Activated CD4-positive, alpha-beta memory T cell treated with anti-CD3 and anti-CD28 coated beads for 36 hours (primary cell): ENCODE measurements at places on chromosomes 1 and 21.

GRCh38 chr1:89433421-89433820 lies 69.6 kb downstream of the GBP6 start:
- DNase-seq, result no peak

- DNase-seq, result no peak
Measured at GRCh38 chr1:192700834-192701271, 64.9 kb downstream of the RGS13 start.

DNA sequence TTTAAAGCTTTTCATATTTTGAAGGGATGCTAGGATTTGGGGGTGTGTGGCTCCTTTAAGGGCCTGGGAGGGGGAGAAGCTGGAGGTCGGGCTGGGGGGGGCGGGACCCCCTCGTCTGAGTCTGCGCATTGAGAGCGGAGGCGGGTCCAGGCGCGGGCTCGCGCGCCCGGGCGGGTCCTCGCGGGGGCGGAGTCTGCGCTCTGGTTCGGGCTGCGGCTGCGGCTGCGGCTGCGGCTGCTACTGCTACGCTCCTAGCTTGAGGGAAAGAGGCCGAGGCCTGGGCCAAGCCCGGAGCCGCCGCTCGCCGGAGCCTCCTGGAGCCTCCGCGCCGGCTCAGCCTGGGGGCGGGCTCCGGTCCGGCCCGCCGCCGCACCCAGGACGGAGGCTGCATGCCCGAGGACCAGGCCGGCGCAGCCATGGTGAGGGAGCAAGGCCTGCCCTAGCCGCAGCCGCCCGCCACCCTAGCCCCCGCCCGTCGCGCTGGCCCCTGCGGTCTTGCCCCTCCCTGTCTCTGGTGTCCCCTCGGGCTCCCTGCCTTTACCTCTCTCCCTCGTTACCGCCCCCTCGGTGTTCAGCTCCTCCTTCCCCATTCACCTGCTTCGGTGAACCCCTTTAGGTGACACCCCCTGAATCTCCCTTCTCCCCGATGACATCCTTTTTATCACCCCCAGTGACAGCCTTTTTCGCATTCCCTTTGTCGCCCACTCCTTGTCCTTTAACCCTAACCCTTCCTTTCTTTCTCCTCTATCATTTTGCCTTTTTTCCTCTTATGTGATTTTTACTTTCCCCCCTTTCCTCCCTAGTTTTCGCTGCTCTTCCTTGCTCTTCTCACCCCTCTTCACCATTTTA lies at the start of gene ZYG11B:
Gene ZYG11B (plus strand): TSS at position 189 of the 849 bp plus-strand sequence. CDS start 201 bp downstream, at position 390.
- DNase-seq, result peak; percentile 94

GRCh38 chr1:24417681-24418080 lies 2.1 kb downstream of the NIPAL3 start:
- no peak for DNase-seq

GRCh38 chr1:156468693-156469345 lies 31.8 kb downstream of the MEF2D start:
- DNase-seq, result no peak

GRCh38 chr21:43312751-43313169 lies 114.2 kb downstream of the SIK1 start:
- no peak for DNase-seq

DNA sequence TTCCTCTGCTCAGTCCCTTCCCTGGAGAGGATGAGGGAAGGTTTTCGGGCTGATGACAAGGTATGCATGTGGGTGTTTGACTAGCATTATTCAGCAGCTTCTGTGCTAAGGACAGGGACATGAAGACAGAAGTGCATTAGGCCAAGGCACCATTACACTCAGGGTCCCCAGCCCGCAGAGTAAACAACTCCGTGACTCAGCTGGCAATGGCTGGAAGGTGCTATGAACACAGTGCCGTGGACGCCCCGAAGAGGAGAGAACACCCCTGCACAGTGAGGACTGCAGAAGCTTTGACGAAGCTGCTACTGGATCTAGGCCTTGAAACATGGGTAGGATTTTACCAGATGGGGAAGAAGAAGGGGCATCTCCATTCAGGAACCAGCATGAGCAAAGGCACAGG lies 13.7 kb upstream of the EPS8L3 start:
- DNase-seq, result no peak

- no peak for DNase-seq
Measured at GRCh38 chr1:184524248-184524647, 137.4 kb downstream of the C1orf21 start.

DNA sequence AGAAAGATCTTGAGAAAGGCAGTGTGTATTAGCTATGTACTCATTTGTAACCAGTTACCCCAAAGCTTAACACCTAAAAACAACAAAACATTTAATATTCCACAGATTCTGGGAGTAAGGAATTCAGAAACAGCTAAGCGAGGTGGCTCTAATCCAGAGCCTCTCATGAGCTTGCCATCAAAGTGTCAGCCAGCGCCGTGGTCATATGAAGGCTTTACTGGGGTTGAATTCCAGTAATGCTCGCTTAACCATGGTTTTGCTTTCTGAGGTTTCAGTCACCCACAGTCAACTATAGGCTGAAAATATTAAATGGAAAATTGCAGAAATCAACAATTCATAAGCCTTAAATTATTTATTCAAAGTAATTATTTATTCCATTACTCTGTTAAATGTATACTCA lies 101.8 kb downstream of the CLIC6 start:
- no peak for DNase-seq

DNA sequence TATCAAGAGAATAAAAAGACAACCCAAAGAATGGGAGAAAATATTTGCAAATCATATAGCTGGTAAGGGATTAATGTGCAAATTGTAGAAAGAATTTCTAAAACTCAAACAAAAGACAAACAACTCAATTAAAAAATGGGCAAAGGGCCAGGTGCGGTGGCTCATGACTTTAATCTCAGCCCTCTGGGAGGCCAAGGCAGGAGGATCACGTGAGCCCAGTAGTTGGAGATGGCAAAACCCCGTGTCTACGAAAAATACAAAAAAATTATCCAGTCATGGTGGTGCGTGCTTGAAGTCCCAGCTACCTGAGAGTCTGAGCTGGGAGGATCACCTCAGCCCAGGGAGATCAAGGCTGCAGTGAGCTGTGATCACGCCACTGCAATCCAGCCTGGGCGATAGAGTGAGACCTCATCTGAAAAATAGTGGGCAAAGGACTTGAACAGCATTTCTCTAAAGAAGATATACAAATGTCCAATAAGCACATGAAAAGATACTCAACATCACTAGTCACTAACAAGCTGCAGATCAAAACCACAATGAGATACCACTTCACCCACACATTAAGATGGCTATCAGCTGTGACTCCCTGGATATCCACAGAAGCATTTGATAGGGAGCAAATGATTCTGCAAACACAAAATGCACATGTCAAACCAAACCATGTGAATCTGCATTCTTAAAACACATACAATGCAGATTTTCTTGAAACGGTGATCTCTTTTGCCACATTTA lies 20.9 kb downstream of the SLC30A1 start:
- no peak for DNase-seq

DNA sequence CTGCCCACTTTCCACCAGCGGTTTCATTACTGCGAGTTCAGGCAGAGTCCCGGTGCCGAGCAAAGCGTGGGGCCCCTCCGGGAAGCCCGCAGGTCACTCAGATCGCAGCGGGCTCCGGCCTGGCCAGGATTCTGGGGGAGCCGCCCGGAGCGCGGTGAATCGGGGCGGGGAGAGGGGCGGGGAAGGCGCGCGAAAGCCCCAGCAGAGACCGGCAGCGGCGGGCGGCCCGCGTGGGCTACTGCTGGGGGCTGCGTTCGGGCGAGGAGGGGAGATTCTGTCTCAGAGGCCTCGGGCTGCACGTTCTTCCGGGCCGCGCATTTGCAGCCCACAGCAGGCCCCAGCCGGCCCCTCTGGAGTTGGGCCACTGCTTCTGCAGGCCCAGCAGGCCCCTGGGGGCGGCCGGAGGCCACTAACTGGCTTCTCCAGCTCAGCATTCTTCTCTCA lies 64.7 kb downstream of the SCCPDH start:
- no peak for DNase-seq

DNA sequence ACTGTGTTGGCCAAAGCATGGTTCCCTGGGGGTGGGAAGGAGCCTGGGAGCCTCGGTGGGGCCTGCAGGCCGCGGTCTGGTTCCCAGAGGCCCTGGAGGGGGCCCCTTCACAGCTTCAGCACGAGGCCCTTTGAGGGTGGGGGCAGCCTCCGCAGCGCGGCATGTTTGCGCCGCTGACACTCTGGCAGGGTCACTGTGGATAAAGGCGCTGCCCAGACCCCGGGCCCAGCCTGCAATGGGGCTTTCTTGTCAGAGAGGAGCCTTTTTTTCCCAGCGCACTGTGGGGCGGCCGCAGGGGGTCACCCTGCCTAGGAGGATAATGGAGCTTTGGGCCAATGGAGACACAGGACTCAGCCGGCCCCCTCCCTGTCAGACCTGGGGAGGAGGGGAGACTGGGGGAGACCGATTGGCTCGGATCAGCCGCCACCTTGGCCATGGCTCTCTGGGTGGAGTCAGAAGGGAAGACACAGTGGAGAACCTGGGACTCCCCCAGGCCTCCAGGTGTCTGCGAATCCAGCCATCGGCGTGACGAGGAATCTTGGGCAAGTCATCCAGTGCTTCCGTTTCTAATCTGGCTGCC lies 26.0 kb downstream of the EPHB2 start:
- DNase-seq, result no peak

- DNase-seq, result no peak
Measured at GRCh38 chr1:81231729-81232038, 569.0 kb upstream of the ADGRL2 start.
